Iris pigment epithelial cell (primary cell): ENCODE measurements at places on chromosomes 6 and 20.
A peak's percentile ranks its signal among the peaks of the same experiment; 100 is the strongest.

DNA sequence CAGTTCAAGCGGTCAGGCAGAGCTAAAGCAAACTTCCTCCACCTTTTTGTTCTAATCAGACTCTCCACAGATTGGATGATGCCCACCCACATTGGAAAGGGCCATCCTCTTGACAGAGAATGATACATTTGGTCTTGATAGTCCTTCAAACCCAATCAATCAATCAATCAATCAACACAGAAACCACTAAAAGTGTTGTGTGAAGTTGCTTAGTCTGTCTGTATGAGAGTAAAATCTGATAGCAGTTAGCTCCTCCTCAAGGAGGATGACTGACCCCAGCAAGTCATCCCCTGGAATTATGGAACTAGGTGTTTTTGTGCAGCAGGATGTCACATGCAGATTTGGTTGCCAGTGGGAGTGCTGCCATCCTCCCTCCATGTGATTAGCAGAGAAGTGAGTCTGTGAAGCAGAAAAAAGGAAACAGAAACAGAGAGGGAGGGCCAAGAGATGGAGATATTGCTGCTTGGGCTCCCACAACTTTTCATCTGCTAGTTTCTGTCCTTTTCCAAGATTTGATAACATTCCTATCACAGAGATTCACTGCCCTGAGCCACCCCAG lies 32.0 kb upstream of the SSTR4 start:
- no peak for DNase-seq

DNA sequence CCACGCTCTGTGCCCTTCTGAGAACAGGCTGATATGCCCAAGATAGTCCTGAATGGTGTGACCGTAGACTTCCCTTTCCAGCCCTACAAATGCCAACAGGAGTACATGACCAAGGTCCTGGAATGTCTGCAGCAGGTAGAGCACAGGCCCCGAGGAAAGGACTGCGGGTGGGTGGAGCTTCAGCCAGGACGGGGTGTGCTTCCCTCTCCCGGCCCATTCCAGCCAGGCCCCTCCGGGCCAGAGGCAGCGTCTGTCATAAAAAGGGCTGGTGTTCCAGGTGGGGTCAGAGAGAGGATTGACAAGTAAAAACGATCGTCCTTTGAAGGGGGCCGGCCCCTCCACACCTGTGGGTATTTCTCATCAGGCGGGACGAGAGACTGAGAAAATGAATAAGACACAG lies 1.3 kb downstream of the RTEL1 start:
- DNase-seq = no peak

DNA sequence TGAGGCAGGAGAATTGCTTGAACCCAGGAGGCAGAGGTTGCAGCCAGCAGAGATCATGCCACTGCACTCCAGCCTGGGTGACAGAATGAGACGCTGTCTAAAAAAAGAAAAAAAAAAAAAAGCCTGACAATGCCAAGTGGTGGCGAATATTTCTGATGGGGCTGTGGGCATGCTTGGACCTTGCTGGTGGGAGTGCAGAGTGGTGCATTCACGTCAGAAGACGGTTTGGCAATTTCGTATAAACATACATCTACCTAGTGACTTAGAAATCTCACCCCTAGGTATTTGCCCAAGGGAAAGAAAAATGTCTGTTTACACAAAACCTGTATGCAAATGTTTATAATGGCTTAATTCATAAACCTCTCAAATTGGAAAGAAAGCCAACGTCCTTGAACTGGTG lies 33.6 kb downstream of the CTCFL start:
- DNase-seq = no peak

DNA sequence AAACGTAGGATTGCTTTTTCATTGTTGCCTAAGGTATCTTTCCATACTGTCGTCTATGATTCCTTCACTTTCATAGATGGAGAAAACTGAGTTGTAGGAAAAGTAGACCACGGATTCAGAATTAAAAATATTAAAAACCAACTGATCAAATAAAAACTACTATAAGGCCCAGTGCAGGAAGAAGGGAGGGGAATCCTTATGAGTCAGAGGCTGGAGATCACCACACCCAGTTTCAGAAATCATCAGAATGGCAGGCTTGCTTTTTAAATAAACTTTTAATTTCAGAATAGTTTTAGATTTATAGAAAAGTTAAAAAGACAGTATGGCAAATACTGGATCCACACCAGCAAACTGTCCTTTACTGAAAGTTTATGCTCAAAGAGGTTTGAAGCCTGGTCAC lies 32.0 kb upstream of the POPDC3 start:
- peak; percentile 39 for DNase-seq

DNA sequence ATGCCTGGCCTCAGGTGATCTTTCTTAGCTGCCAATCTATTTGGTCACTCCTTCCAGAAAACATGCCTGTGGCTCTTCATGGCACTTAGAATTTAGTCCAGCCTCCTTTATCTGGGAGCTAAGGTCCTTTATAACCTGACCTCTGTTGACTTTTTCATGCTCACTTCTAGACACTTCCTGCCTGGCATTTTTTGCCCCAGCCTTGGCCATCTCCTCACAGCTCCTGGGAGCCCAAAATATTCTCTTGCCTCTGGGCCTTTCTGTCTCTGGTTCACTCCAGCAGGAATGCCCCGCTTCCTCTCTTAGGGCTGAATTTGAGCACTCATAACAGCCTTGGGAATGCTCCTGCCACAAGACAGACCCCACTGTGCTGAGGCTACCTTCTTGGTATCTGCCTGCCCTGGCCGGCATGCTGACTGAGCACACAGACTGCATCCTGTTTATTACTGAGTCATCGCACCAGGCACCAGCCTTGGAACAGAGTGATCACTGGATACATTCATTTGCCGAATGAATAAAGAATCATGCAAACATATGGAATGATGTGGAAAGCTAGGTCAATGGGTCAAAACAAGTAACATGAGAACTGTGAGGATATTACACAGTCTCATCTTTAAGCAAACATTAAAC lies 5.8 kb upstream of the EEF1E1 start:
- peak; percentile 99 for DNase-seq

DNA sequence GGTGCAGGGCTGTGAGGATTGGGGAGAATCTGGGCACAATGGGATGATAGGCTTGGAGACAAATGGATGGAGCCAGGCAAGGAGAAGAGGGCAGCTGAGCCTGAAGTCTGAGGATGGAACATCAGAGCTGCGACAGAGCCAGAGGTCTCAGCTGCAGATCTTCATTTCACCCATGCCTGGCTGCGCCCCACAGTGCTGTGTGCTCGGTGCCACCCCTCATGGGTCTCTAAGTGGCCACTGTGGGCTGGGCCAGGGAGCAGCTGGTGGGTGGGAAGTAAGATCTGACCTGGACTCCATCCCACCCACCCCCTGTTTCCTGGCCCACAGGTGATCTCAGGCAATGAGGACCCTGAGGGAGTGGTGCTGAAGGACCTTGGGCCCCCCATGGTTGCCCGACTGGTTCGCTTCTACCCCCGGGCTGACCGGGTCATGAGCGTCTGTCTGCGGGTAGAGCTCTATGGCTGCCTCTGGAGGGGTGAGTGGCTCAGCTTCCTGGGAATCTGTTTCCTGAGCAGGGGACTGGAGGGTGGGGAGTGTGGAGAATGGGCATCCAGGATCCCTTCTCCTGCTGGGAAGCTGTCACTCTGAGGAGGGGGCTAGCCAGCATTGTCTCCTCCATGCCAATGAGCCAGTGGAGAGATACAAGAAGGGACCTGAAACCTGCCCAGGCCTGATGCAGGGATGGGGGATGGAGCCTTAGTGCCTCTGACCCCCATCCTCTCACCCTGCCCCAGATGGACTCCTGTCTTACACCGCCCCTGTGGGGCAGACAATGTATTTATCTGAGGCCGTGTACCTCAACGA lies 6.5 kb downstream of the DDR1 start:
- no peak for DNase-seq

DNA sequence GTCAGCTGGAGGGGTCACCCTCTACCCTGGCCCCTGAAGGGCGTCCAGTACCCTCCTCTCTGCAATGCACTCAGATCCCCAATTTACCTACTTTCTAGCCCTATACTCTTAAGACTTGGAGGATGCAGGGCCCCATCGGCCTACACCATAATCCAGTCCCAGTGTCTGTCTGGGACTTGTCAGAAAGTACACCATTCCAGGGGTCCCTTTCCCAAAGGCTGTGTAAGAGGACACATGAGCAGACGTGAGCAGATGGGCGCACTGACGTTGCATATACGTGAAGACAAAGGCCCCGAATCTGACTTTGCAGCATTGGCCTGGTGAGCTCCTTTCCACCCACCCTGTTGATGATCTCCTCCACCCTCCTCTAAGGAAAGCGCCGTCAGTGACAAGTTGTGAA lies 20.9 kb upstream of the SMOC2 start:
- no peak for DNase-seq

DNA sequence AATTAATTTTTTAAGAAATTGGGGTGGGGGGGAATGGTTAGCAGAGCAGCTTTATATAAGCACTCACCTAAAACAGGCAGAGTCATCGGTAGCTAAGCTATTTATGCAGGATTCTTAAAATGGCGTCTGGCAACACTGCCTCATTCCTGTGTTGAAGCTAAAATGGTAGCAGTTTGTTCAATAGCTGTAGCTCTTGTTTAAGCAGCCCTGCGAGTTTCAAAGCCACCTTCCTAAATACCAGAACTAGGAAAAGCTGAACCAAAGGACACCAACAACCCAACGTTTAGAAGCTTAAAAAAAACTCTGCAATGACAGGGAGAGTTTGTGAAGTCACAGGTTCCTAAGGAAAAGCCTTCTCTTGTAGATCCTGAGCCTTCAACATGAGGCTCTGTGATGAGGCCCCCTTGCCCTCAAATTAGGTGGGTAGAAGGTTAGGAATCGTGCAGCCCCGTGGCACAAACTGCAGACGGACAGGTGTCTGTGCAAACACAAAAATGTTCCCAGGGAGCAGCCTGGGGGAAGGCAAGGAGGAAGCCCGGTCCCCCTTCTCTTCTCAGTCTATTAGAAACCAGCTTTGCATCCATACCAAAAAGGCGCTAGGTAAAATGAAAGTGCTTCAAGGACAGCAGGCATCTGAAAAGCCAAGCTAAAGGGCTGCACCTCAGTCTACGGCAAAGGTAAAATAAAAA lies 4.7 kb downstream of the ZMYND8 start:
- peak; percentile 39 for DNase-seq

- peak; percentile 45 for DNase-seq
Observed at GRCh38 chr6:4603856-4604369, 172.3 kb upstream of the CDYL start.

DNA sequence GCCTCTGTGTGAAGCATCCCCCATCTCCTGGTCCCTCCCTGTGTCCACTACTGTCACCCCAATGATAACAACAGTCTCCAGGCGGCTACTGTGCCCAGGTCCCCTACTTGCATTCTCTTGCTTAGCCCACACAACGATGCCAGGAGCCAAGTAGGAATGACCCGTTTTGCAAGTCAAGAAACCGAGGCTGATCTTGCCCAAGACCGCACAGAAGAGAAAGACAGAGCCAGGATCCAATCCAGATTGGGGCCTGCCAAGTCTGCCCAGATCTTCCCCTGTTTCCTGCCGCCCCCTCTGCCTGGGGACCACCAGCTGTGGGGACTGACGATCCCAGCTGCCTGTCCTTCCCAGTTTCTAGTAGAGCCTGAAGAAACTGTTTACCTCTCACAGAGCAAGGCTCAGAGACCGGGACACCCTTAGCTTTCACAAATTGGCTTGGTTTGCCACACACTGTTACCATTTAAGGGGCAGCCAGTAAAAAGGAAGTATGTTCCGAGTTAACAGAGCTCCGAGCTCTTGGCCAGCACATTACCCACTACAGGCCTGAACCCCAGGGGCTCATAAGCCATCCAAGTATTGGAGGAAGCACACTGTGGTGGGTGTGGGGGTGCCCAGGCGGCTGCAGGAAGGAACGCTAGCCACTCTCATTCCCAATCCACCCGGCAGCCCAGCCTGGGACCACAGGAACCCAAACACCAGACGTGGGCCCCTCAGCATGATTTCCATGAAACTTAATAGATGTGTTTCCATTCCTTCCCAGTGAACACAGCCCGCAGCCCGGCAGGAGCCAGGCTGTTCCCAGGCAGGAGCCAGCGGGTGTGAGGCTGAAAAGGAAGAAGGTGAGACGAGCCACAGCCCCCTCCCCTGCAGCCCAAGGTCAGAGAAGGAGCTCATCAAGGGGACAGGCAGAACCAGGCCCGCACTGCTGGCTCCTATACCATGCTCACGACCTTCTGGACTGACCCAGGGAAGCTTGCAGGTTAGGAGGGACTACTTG lies 7.9 kb downstream of the KIAA1755 start:
- no peak for DNase-seq
